ENCODE measurements at places on chromosomes 11 and 22.
A peak's percentile ranks its signal among the peaks of the same experiment; 100 is the strongest.

DNA sequence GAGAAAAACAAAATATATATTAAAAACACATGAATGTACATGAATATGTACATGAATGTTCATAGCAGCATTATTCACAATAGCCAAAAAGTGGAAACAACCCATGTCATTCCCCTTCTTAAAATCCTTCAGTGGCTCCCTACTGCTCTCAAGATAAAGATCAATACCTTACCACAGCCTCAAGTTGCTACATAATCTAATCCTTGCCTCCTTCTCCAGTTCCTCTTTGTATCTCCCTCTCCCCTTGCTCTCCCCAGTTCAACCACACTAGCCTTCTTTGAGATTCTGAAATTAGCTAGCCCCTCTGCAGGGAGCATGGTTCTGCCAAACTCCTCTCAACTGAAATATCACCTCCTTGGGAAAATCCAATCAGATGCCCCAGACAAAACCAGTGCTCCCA lies 28.1 kb downstream of the MTMR2 start:
- no peak for DNase-seq

- DNase-seq: no peak
Measured at GRCh38 chr22:31260474-31260856, 31.8 kb downstream of the PIK3IP1 start.

DNA sequence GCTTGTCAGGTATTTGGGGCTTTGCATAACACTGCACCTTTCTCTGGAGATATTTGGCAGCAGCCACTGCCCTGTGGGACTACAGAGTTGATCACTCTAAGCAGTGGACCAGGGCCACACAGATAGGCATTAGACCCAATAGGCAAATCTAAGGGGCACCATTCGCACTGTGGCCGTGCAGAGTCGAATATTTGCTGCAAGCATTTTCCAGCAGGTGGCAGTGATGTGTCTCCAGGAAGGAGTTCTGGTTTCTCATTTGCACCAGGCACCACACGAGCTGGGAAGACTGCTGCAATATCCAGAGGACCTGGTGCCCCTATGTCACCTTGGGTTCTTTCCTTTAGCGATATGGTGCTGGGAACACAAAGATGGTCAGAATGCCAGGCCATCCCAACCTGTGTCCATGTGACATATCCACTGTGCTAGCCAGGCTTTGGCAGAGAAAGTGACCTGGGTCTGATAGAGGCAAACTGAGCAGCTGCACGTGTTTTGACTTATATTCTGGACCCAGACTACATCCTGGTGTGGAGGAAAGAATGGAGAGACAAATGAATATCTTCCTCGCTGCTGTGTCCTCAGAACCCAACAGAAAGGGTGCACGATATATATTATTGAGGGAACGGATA lies 318.7 kb downstream of the BUD13 start:
- peak; percentile 85 for DNase-seq

DNA sequence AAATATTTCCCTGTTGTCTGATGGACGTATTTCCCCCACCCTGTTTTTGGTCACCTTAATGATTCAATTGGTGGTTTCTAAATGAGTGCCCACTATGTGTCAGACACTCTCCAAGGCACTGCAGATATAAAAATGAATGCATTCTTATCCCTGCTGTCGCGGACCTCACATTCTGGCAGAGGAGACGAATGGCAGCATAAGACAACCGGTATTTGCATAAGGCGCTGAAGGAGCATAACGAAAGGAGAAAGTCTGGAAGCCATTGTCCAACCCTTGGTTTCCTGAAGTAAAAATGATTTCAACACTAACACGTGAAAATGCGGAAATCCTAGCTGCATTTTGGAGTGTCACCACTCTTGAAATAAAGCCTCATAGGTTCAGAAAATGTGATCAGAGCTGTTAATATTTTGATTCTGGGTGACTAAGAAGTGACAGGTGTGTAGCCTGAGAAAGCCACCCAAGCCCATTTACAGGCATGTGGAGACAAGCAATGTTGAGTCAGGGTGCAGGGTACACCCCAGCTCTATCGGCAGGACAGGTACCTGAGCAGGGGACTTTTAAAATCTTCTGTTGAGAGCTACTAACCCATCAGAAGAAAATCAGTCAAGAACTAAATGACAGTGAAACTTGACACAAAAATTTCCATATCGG lies 10.1 kb upstream of the GAB2 start:
- no peak for DNase-seq

- DNase-seq: peak; percentile 97
Measured at GRCh38 chr11:83773950-83774880, 488.0 kb upstream of the CCDC90B start.

DNA sequence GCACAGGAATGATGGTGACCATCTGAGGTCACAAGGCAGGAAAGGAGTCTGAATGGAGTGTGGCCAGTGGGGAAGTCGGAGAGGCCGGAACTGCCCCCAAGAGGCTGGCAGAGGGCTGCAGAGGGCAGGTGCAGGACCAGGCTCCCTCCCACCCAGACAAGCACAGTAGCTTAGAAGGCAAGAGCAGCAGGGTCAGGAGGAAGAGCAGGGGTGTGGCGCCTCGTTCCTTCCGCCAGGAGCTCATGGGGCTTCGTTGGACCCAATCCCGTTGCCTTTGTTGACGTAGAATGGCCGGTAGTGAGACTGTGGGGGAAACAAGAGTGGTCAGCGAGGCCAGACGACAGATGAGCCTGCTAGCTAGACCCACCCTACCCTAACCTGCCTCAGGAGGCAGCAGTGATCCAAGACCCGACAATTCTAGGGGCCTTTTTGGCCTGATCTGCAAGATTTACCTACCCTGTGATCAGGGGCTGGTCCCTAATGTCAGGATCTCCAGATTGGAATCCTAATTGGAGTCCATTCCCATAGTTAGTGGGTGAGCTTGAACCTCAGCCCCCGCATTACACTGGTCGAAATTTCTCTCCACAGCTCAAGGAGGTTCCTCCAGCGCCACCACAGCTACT lies 25.6 kb downstream of the TRIM29 start:
- no peak for DNase-seq

- no peak for DNase-seq
Measured at GRCh38 chr11:68996376-68997123, 15.8 kb upstream of the MRGPRD start.

DNA sequence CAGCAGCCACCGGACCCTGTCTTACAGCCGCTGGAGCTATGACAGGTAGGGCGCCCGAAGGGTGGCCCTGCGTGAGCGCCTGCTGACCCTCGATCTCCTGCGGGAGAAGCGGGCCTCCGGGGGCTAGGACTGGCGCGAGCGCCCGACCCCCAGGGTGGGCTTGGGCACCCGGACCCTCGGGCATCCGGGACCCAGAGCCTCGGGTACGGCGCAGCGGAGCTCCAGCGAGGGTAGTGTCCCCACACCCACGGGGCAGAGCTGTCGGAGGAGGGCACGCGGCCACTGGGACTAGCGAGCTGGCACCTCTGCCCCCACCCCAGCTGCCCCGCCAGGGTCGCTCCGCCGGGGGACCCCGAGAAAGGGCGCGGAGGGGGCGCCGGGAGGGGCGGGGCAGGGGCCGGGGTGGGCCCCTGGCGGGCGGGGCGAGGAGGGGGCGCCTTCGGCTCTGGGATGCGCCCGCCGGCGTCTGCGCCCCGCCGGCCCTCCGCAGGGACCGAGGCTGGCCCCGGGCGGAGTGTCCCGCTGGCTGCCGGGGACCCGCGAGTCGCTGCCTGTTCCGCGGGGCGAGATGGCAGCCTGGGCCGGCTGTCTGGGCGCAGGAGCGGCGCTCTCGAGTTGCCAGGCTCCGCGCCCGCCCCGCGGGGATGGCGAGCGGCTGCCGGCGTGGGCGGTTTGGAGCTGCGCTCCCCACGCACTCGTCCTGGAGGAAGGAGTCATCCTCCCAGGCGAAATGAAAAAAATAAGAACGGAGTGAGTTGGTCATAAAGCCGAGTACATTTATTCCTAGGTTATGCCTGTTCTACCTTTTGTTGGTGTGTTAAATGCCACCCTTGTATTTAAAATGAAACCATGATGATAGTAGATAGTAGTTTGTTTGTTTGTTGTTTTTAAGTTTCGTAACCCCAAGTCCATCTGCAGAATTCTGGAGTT lies 32.4 kb downstream of the EIF3F start:
- DNase-seq: peak; percentile 46

GRCh38 chr11:75939516-75939915 lies 124.5 kb downstream of the UVRAG start:
- DNase-seq: no peak

GRCh38 chr11:117634756-117635603 lies 162.0 kb downstream of the DSCAML1 start:
- no peak for DNase-seq

GRCh38 chr22:29147331-29147899 lies 58.3 kb upstream of the EMID1 start:
- no peak for DNase-seq

DNA sequence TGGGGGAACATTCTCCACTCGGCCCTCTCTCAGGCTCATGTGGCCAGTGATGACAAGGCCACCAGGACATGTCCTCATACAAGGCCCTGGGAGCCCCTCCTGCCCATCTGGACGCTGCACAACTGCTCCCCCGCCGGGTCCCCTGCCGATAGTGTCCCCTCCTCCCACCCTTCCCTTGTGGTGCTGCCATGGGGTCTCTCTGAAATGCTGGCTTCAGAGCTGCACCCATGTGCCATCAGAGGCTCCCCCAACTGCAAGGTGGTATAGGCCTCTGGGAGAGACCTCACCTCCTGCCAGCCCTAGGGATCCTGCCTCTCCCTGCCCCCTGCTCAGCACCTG lies 113.0 kb downstream of the KCNQ1OT1 start:
- DNase-seq: no peak

DNA sequence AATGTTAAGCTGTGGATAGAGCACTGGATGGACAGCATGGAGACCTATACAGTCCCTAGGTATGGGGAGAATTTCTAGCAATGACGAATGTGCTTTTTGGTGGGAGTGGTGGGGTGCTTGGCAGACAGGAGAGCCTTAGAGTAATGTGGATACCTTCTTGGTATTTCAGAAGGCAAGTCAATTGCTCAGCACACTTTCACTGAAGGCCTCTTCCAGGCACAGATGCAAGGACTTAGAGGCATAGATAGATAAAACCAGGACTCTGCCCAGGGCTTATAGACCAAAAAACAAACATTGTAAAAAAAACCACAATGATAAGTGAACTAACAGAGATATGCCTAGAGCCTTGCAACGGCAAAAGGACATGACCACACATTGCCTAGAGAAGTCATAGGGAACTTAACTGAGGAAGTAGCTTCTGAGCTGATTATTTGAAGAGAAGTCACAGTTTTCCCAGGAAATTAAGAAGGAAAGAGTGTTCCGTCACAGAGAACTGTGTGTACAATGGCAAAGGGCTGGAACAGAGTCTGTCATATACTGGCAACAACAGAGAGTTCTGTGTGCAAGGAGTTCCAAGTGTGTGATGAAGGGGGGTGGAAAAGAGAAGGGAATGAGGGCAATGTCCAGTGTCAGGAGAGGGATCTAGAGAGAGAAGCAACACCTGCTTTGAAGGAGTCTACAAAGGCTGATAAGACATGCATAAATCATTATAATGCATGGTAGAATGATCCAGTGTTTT lies 65.9 kb upstream of the PICALM start:
- DNase-seq: no peak

DNA sequence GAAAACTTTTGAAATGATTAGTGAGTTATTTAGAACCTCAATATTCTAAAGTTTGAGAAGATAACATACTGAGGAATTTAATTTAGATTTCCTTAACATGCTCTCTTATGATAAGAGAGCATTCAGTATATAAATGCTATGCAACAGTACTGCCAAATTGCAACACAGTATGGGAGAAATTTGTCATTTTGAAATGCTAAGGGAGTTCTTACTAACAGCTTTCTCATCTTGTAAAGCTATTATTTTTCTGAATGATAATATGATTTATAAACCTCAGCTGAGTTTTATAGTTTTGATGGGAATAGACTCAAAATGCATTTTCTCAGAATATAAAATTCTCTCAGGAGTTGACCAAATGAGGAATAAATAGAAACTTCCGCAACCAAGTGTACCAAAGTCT lies 108.4 kb downstream of the SPON1 start:
- DNase-seq: no peak

DNA sequence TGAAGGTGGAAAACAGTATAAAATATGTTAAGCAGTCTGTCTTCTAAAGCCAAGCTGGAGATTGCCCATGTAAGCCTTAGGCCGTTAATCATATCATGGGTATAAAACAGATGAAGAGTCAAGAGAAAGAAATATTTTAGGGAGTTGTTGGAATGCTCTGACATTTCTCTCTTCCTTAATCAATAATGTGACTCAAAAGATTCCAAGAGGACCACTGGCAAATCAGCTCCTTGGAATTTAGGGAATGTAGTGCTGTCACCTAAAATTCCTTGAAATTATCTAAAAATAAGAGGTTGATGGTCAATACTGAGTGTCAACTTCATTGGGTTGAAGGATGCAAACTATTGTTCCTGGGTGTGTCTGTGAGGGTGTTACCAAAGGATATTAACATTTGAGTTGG lies 525.9 kb downstream of the KCNA4 start:
- no peak for DNase-seq

DNA sequence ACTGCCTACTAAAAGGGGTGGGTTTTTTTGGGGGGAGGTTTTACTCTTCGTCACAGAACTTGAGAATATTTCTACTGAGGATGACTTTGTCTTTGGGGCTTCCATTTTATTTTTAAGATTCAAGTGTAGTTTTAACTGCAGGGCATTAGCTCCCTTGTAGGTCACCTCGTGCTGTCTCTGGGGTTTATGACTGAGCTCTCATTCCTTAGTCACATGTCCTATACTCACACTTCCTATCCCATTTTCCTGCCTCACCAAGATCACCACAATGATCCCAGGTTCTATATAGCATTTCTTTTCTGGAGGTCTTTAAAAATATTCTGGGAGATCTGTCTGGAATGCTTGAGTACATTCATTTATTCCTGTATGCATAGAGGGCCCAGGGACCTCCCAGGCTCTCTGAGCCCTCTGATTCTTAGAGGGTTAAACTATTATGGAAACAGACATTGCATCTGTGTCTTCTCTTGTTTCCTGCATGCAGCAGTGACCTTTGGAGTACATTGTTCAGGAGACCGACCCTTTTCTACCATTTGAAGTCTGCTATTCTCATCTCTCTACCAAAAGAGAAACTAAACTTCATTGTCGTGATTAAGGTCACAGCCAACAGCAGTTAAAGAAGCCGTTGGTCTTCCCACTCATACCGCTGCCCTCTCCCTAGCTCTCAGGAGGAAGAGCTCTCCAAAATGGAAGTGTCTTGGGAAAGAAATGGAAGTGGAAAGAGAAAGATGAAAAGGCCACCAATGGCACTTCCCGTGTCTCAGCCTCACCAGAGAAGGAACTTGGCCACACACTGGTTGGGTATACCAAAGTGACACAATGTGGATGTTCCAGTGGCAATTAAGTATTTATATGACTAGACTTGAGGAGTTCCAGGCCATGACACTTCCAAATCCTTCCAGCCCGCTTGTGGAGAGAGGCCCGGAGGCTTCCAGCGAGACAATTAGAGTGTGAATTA lies 77.5 kb downstream of the ZBTB16 start:
- DNase-seq: no peak
